Spinal cord (tissue), 10 donors: ENCODE measurements at places on chromosomes 13 and 19.

GRCh38 chr13:108323031-108323430 is 53.5 kb downstream of the TNFSF13B start:
- no peak for DNase-seq

GRCh38 chr19:47158879-47159503 is 28.4 kb downstream of the SAE1 start:
- no peak for DNase-seq

DNA sequence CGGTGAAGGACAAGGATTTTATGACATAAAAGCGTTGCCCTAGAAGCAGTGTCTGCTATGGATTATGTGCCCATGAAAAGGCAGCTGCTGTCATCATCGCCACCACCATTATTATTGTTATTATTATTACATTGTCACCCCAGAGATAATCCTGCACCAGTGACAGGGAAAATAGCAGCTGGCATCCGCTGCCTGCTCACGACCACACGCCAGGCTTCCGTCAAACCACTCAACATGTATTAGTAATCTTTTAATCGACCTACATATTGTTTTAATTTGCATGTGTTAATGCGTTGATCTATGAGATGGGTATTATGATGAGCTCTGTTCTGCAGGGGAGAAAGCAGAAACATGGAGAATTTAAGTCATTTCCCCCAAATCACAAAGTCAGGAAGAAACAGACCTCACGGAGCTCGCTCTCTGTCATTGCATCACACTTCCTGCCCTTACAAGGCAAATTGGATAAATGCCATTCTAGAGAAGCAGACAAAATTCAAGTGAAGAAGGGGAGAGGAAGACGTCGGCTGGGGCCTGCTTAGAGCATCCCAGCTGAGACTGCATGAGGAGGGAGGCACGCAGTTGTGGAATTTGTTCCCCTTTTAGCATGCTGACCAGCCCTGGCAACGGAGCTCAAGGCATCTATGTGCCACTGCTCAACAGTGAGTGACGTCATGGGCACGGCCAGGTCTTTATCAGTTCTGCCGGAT is at the start of gene FFAR3:
Gene FFAR3, plus strand, starts transcription at position 594 of the 707 bp plus-strand sequence. CDS start 431 bp downstream, outside the sequence.
- peak; percentile 31 for DNase-seq

GRCh38 chr13:108496362-108497210 is 132.8 kb upstream of the MYO16 start:
- peak; percentile 81 for DNase-seq

GRCh38 chr19:39384839-39385568 is 5.9 kb downstream of the PAF1 start:
- no peak for DNase-seq

DNA sequence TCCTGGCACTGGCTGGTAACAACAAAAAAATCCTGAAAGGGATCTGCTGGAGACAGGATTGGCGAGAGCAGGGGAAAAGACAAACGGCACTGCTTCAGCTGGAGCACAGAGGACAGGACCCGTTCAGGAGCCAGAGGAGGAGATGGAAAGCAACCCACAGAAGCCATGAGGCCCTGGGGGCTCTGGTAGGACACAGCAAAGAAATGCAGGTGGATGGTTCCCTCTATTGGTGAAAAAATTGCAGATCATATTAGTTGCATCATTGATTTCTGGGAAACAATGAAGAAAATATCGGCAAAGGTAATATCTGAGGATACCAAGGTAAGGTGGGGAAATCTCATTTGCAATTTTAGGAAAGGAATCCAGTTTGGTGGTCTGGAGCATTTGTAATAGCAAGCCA is 25.7 kb upstream of the TPP2 start:
- no peak for DNase-seq

- DNase-seq: peak; percentile 34
Observed at GRCh38 chr13:44399074-44399473, 25.4 kb downstream of the SERP2 start.

DNA sequence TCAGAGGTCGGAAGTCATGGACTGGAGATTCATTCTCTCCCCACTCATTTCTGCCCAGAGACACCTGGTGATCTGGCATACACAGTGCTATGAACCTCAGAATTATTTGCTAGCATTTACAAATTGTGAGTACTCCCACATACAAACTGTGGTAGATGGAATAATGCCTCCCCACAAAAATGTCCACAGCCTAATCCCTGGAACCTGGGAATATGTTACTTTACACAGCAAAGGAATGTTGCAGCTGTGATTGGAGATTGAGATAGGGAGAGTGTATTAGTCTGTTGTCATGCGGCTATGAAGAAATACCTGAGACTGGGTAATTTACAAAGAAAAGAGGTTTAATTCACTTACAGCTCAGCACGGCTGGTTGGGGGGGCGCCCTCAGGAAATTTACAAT is 3.1 kb upstream of the UQCRFS1 start:
- no peak for DNase-seq

DNA sequence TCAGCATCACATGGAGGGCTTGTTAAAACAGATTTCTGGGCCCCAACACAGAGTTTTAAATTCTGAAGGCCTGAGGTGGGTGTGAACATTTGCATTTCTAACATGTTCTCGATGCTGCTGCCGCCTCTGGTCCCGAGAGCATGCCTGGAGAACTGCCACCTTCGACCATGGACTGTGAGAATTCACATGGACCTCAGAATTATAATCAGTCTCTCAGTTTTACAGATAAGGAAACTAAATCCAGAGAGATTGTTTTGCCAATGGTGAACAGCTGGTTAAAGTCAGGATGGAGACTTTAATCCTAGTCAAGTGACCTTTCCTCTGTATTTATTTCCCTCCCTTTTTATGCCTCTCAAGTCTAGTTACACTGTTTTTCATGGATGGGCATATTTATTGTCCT is 14.7 kb downstream of the ALOX5AP start:
- DNase-seq: no peak

DNA sequence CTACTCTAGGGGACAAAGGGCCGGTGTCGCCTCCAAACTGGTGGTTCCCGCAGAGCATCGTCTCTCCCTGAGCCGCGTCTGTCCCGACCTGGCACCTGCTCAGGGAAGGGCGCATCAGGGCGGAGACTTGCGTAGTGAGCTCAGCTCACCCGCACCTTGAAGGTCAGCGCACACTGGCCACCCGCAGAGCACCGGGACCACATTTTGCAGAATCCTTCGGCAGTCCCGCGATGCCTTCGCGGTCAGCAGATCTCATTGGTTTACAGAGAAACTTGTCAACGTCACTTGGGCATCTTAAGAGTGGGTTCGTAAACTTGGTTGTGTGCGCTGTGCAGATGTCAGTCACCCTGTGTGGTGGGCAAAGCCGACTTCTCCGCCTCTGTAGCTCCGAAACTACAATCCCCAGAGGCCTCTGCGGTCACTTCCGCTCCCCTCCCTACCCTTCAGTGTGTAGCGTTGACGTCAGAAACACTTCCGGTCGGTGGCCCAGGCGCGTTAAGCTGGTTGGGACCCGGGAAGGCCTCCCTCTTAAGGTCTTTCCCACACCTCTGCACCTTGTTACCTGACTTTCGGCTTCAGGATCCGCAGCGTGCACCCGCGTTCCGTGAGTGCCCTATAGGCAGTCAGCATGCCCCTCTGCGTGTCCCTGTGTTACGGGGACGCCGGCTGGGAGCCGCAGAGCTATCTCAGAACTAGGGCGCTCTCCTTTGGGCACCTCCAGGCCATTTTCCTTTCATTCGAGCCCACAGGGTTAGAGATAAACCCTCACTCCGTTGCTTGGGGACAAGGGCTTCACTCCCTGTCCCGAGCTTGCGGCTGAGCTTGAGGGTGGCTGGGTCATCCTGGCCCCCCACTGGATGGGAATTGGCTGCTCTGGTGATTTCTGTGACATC is 36.5 kb upstream of the ZNF527 start:
- peak; percentile 93 for DNase-seq

GRCh38 chr13:50668691-50669271 is 174.7 kb downstream of the DLEU7 start:
- DNase-seq: no peak

- DNase-seq: peak; percentile 78
Observed at GRCh38 chr13:35789335-35790165, 313.1 kb upstream of the MAB21L1 start.

DNA sequence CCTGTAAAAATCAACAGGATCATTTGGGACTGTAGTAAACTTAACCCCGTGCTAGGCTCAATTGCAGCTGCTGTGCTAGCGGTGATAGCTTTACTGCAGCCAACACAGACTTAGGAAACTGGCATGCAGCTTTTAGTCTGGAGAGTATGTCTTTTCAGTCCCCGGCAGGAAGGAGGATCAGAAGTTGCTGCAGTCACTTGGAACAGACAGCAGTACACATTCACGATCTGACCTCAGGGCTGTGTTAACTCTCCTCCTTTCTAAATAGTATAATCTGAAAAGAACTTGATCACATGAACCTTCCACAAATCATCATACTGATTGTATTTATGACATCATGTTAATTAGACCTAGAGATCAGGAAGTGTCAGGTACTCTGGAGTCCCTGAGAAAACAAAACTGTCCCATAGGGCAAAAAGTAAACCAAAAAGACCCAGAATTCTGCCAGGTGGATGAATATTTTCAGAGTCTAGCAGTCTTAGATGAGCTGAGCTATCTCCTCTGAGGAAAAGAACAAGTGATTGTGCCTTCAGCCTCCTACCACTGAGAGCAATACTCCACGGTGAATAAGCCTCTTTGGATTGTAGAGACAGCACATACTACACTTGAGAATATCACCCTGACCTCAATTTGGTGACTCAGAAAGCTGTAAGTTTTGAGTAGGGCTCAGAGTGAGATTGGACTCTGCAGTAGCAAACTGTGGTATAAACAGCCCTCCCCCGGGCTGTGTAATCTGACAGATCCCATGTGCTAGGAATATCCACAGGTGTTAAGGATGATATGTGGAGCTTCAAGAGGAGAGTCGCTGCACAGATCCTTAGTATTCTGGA is 181.0 kb upstream of the GPR12 start:
- no peak for DNase-seq

- DNase-seq: peak; percentile 77
Observed at GRCh38 chr19:10478903-10479384, 24.2 kb downstream of the KEAP1 start.

DNA sequence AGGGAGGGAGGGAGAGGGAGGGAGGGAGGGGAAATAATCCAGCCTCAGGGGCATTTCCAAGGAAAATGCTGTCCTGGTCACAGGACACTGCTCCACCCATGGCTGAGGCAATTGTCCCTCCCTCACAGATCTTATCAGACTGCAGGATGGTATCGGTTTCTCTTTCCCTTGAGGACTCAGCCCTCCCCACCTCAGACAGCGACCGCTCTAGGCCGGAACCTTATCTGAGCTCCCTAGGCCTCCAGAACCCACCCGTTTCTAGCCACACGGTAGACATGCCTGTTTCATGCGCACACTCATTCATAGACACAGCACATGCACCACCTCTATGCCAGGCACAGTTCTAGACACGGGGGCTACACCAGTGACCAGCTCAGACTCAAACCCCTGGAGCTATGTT is 10.0 kb upstream of the IZUMO2 start:
- no peak for DNase-seq

- DNase-seq: no peak
Observed at GRCh38 chr13:39468306-39468705, 134.7 kb downstream of the LHFPL6 start.

GRCh38 chr19:8387688-8388611 is 2.2 kb upstream of the RAB11B start:
- DNase-seq: no peak

- no peak for DNase-seq
Observed at GRCh38 chr19:31096062-31096830, 253.0 kb downstream of the TSHZ3 start.

DNA sequence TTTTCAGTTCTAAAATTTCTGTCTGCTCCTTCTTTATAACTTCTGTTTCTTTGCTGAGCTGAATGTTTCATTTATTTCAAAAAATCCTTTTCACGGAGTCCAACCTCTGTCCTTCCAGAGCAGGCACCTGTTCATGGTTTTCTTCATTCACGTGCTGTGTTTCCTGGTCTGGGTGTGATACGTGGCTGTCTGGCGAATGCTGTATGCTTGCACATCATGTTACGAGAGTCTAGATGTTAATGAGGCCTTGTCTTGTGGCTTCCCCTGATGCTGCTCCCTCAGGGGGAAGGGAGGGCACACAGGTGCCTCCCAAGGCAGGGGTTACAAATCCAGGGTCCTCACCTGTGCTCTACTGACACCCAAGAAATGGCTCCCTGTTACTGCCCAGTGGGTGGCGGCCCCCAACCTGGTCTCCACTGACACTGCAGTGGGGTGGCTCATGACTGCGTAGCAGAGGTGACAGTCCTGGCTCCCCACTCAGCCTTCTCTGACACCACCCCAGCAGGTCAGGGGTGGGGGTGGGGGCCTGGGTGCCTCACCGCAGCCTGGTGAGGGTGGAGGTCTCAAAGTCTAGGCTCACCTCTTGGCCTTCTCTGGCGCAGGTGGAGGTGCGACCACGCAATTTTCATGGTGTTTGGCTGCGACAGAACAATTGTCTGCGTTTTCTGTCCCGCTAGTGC is 20.1 kb upstream of the RAB20 start:
- DNase-seq: no peak
